ENCODE measurements at places on chromosomes 6 and 20. TPM values are rescaled to one million over a fixed set of nuclear protein-coding genes. Genes with fewer than 3 reads are reported as not detected.

SAPCD1 gene
- total RNA-seq = 3.0 TPM

GRIK2 gene
- 0.12 TPM for total RNA-seq

ADNP gene
- total RNA-seq = 28.1 TPM

TCF21 gene
- not detected for total RNA-seq

BFSP1 gene
- 9.7 TPM for total RNA-seq

GFRA4 gene
- total RNA-seq = not detected

NFS1 gene
- total RNA-seq = 48.0 TPM

TAF4 gene
- total RNA-seq = 5.1 TPM

CFAP206 gene
- total RNA-seq = 0.43 TPM

HEY2 gene
- not detected for total RNA-seq

EYS gene
- total RNA-seq = 0.81 TPM

CNBD2 gene
- total RNA-seq = 5.8 TPM

VSTM2L gene
- 1.4 TPM for total RNA-seq

TMEM200A gene
- total RNA-seq = 21.9 TPM

PACSIN1 gene
- total RNA-seq = 0.31 TPM

RRAGD gene
- total RNA-seq = 33.5 TPM

C6orf163 gene
- 0.72 TPM for total RNA-seq

TDRD6 gene
- not detected for total RNA-seq

THBD gene
- 0.07 TPM for total RNA-seq

PPIL6 gene
- 2.4 TPM for total RNA-seq

IL20RA gene
- total RNA-seq = not detected

PAX1 gene
- not detected for total RNA-seq

VNN1 gene
- 0.71 TPM for total RNA-seq

LPIN3 gene
- total RNA-seq = 3.4 TPM

PNLDC1 gene
- total RNA-seq = not detected

PEX3 gene
- total RNA-seq = 24.7 TPM

GMEB2 gene
- total RNA-seq = 17.5 TPM

GSTA1 gene
- not detected for total RNA-seq

COL12A1 gene
- total RNA-seq = 9.0 TPM

ATG5 gene
- 53.7 TPM for total RNA-seq

DST gene
- 189 TPM for total RNA-seq

LAMA4 gene
- 11.5 TPM for total RNA-seq

TMC2 gene
- not detected for total RNA-seq

PGC gene
- not detected for total RNA-seq

CPXM1 gene
- total RNA-seq = not detected

TRERF1 gene
- 3.5 TPM for total RNA-seq

APOBEC2 gene
- not detected for total RNA-seq

FNDC1 gene
- total RNA-seq = 0.02 TPM

PKHD1 gene
- total RNA-seq = not detected

HSD17B8 gene
- total RNA-seq = 0.19 TPM

MYCT1 gene
- 2.9 TPM for total RNA-seq

SYNDIG1 gene
- total RNA-seq = 4.9 TPM

KIF25 gene
- not detected for total RNA-seq

SLC22A3 gene
- total RNA-seq = 0.10 TPM

SNPH gene
- 13.9 TPM for total RNA-seq

RTF2 gene
- total RNA-seq = 131 TPM

BMP5 gene
- not detected for total RNA-seq

HSPA1L gene
- total RNA-seq = 3.0 TPM

SLC35D3 gene
- total RNA-seq = not detected
